ENCODE measurements at places on chromosomes 6 and 20.

DNA sequence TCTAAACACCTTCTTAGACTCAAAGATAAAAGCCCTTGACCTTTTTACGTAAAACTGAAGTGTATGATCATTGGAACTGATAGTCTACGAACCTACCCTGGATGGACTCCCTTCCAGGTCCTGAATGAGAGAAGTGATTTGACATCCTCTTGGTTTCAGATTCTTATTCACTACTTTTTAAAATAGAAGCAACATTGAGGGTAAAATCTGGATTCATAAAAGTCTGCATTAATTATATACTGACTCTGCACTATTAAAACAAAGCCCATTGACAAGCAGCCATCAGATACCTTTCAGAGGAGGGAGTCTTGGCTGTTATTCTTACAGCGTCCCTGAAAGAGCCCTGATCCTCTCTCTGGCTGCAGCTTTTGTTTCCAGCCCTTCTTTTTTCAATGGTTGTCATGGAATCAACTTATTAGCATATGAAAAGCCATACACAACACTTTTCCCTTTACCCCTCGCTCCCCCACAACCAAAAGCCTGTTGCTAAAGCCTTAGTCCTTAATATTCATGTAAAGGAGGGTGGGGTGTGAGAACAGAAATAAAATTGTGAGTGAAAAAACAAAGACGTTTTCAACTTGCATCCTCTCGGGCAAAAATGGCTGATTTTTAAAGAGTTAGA lies 270.0 kb upstream of the MARCKS start:
- no peak for DNase-seq

DNA sequence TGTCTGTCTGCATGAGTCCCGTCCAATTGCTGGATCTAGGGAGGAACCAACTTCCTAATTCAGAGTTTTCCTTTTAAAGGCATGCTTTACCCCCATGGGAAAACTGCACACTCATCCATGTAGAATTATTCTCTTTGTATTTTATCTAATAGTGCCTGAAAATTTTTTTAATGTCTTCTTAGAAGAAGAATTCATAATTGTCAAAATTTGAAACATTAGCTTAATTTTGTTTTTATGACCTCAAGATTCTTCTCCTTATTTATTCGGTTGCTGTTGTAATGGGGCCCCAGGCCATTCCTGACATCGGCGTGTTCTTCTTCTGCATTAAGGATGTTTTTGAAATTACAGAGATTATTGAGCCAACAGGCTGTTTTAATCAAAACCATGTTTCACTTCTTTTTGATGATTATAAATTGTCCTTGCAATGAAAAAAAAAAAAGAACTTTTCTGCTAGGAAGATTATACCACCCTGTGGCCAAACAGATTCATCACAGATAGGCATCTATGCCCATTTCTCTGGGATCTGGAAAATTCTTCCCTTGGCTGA lies 100.3 kb downstream of the ZNF217 start:
- DNase-seq = no peak

DNA sequence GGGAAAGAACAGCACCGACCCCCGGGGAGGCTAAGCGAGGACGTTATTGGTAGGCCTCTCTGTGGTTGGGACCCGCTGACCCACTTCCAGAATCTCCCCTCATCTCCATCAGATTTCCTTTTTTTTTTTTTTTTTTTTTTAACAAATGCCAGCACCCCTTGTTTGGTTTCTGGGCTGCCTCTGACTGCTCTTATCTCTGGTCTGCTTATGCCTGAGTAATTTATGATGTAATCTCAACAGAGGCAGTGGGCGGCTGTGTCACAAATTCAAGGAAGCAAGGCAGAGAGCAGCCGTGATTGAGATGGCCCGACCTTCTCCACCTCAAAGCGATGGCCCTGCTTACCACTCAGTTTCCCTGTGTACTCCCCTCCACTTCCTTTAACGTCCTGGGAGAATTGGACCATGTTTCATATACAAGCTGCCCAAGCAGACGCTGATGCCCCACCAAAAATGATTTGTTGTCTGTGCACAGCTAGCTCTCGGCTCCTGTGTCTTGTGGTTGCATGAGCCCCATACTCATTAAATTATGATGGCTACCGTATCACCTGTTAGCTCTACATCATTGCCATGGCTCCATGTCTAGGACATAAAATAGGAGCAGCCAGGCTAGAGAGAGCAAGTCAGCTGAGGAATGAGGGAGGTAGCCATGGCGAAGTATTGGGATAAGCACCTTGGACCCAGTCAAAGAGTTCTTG lies 98.1 kb downstream of the ZNF217 start:
- DNase-seq = no peak

GRCh38 chr6:131161987-131162386 lies 26.7 kb downstream of the AKAP7 start:
- no peak for DNase-seq

GRCh38 chr6:163390770-163391169 lies 23.7 kb upstream of the QKI start:
- DNase-seq = no peak

DNA sequence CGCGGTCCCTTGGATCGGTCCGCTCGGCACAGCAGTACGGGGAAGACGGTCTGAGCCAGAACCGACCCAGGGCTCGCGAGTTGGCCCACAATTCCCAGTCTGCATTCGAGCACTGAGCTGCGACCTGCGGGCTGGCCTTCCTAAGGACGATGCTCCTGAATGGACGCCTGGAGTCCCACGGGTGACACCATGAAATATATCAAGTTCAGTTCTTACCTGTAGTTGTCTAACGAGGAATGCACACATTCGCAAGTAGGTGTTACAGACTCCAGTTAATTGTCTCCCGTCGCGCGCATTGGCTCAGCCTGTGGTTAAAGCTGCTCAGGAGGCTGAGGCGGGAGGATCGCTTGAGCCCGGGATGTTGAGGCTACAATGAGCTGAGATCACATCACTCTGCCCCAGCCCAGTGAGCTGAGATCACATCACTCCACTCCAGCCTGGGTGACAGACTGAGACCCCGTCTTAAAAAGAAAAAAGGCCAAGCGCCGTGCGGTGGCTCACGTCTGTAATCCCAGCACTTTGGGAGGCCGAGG lies 802 bp downstream of the PEX7 start:
- peak; percentile 65 for DNase-seq

GRCh38 chr6:155837474-155837873 lies 381.8 kb upstream of the NOX3 start:
- DNase-seq = no peak

- DNase-seq = no peak
These were observed 133.4 kb upstream of the KCNG1 start for GRCh38 chr20:51156041-51156982.

DNA sequence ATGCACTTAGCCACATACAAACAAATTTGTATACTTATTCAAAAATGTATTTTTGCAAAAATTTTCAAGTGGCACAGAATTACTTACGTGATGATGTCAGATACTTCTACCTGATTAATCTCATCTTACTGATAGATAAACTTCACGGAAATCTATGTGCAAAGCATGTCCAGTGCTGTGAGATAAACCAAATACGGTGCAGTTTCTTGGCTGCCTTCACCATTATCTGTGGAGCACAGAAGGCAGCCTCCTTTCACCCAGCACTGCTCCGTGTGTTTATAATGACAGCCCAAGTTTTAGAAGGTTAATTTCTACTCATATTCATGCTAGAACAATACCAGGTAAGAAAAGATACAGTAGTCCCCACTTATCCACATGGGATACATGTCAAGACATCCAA lies 59.0 kb upstream of the PDE10A start:
- DNase-seq = no peak

GRCh38 chr6:142903812-142904211 lies 41.2 kb downstream of the HIVEP2 start:
- DNase-seq = no peak

GRCh38 chr6:2891768-2892170 lies 11.3 kb downstream of the SERPINB9 start:
- DNase-seq = peak; percentile 91

DNA sequence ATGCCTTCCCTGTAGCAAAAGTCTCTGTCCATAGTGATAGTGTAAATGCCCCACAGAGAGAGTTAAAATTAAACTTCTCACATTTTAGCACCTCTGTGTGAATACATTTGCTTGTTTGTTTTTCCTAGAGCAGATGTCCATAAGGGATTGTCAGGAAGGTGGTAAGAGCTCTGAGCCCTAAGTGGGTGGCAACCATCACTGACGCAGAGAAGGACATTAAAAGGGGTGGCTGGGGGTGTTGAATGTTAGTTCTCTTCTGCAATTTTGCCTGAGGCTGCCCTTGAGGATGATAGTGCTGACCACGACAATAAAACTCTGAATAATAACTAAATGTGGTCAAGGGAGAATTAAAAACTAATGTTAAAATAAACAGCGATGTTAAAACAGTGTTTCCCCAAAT lies 174.3 kb upstream of the ID4 start:
- DNase-seq = no peak

DNA sequence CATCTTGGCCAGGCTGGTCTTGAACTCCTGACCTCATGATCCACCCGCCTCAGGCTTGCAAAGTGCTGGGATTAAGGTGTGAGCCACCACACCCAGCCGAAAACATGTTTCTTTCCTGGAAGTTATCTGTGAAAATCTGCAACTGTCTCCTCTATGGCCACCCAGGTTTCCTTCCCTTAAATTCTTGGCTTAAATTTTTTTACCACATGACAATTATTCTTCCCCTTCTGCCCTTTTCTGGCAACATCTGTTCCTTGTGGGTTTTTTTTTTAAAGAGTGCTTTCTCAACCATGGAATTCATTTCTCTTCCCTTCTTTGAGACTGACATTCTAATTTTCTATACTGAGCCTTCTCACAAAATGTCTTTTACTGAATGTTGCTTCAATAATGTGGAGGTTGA lies 59.6 kb downstream of the DOK5 start:
- no peak for DNase-seq

DNA sequence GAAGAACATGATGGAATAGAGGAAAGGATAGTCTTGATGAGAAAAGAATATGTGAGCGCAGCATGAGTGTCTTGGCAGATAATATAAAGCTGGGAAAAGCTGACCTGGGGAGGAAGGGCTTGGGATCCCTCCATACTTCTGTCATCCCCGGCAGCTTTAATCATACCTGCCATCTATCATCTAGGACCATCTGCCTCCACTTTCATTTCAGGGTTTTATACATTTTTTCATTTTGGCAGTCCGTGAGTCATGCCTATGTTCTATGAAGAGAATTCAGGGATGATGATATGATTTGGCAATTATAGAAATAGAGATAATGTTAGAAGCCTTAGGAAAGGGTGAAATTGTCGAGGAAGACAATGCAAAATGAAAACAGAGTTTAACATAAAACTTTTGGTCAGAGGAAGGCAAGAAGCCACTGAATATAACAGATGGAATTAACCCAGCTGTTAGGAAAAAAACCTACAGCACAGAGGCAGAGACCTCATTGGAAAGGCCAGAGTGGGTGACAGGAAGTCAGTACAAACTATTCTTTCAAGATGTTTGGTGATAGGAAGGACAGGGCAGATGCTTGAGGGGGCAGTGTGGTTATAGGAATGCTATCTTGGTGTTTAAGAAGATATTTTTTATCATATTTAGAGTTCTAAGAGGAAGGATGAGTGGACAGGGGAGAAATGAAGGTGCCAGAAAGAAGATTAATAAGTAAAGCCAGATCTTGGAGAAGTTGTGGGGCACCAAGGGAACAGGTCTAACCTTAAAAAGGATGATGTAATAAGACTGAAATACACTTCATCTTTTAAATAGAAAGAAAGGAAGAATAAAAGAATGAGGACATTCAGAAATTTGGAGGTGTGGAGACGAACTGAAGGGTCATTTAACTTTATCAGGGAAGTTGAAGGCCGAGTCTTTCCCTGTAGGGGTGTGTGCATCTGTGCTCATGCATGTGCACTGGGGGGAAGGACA lies 37.8 kb downstream of the MARCKS start:
- DNase-seq = no peak

GRCh38 chr20:47682028-47682783 lies 103.1 kb downstream of the SULF2 start:
- DNase-seq = peak; percentile 50

DNA sequence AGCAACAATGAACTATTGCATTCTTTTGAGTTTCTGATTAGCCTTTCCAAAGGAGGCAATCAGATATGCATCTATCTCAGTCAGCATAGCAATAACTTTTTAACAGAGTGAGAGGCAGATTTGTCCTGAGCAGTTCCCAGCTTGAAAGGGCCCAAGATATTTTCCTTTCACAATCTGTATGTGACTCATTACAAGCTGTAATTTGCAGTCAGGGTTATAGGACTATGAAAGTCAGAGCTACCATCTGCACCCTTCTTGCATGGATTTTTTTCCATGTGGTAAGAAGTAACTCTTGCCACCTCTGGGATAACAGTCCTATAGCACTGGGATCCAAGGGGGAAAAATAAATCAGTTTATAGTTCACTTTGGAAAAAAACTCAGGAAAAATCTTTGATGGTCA lies 318.2 kb upstream of the RGS17 start:
- no peak for DNase-seq

DNA sequence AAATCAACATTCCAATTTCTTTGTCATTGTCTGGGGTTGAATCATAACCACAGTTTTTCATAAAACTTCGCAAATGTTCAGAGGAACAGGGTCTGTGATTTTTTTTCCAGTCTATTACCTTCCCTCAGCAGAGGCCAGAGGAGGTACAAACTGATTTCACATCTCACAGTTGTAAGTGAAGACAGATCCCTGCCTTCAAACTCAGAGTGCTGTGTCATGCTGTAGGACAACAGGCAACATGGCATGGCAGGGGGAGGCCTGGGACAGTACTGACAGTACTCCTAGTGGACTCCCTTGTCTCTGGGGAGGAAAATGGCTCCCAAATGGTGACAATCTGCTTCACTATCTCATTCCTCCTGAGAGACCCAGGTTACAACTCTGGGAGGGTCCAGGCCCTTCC lies 308.6 kb downstream of the CDC5L start:
- DNase-seq = no peak

DNA sequence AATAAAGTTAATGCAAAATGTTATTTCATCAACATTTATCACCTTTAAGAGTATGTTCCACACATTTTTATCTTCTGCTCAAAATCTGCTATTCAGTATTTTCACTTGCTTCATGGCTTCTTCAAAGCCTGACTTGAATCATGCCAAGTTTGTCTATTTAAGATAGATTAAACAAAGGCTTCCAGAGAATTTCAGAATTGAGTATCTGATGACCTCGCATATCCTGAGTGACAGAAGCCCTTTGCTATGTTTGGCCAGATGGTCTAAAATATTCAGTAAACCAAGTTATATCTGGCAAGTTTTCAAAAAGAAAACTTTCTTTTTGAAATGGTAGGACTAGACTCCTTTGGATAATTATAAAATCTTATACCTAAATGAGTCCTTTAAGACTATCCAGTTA lies 348.9 kb upstream of the KCNQ5 start:
- no peak for DNase-seq

- no peak for DNase-seq
These were observed 36.4 kb downstream of the LYRM2 start for GRCh38 chr6:89602166-89602565.

- DNase-seq = no peak
These were observed 497.8 kb upstream of the ARID1B start for GRCh38 chr6:156279261-156279969.

- DNase-seq = no peak
These were observed 5.0 kb downstream of the ID4 start for GRCh38 chr6:19842030-19842615.

DNA sequence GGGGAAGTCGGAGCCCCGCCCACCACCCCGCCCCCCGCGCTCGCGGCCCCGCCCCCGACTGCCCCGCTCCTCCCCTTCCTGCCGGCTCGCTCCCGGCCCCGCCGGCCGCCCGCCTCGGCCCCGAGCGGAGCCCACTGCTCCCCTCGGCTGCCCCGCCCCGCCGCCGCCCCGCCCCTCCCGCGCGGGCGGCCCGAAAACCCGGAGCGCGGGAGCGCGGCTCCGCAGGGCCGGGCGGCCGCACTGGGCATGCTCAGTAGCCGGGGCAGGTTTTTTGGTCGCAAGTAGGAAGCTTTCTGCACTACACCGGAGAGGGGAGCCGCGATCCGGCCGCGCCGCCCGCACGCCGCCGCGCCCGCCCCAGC lies at the start of gene CDYL:
TSS of gene CDYL (plus strand) at position 274 of the 362 bp plus-strand sequence. CDS start 380 bp downstream, outside the sequence.
- DNase-seq = peak; percentile 96

All from activated effector memory CD4-positive, alpha-beta T cell treated with anti-CD3 and anti-CD28 coated beads, Interleukin-2, amount 50 U/mL, for 16 hours (primary cell).